ENCODE measurements at places on chromosomes 11 and 22.
A peak's percentile ranks its signal among the peaks of the same experiment; 100 is the strongest.

DNA sequence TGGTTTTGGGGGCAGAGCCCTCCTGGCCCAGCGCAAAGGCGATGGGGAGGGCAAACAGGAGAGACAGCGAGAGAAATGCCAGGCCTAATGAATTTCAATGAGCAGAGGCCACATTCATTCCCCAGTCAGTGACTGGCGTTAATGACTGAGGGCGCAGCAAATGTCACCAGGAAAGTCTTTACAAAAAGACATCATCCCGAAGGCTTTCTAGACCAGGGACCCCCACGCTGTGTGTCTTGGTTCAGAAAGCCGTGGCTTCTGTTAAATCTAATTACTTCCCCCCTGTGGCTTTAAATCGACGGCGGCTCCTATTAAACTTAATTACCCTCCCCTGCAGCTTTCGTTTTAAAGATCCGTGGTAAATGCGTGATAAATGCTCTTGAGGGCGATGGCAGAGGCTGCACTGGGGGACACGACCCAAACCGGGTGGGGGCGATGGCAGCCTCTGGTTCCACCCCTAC lies 1.6 kb upstream of the FGF19 start:
- DNase-seq, result no peak

- peak; percentile 87 for DNase-seq
Measured at GRCh38 chr11:61187505-61188130, 15.7 kb upstream of the PGA3 start.

GRCh38 chr22:48751539-48752437 lies 1075.9 kb downstream of the BRD1 start:
- DNase-seq, result no peak

DNA sequence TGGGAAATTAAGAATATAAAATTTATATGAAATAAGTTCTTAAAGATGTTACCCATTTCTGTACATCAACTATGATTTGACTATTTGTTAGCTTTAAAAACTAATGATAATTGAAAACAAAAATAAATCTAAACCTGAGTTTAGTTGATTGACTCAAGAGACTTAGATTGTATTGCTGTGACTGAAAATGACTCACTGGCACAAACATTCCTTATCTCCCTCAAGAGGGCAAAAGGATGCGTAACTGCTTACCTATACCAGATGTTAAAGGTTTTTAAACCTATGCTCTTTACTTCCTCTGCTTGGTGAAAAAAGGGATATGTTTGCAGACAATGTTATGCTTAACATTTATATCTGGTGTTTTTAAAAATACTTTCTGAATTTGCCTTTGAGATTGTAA lies 30.3 kb downstream of the ATM start:
- DNase-seq, result no peak
